ENCODE measurements at places on chromosomes 11 and 22. TPM values are rescaled to one million over a fixed set of nuclear protein-coding genes. Genes with fewer than 3 reads are reported as not detected.

The SCGB1A1 gene
- total RNA-seq = not detected

The AQP11 gene
- total RNA-seq = 2.6 TPM

The PATE2 gene
- not detected for total RNA-seq

The TMX2 gene
- total RNA-seq = 153 TPM

The TBC1D10A gene
- 10.1 TPM for total RNA-seq

The GNAZ gene
- 2.4 TPM for total RNA-seq

The ZNF214 gene
- total RNA-seq = 0.76 TPM

The GNG3 gene
- not detected for total RNA-seq

The ROBO4 gene
- total RNA-seq = not detected

The CDC42EP2 gene
- total RNA-seq = 13.8 TPM

The PRAME gene
- total RNA-seq = 108 TPM

The NRIP3 gene
- total RNA-seq = 0.96 TPM

The HORMAD2 gene
- total RNA-seq = not detected

The OR52A1 gene
- not detected for total RNA-seq

The PTPRJ gene
- total RNA-seq = 41.1 TPM

The C22orf15 gene
- total RNA-seq = not detected

The OR10D3 gene
- total RNA-seq = not detected

The APOA5 gene
- not detected for total RNA-seq

The MN1 gene
- 2.9 TPM for total RNA-seq

The RCOR2 gene
- 0.90 TPM for total RNA-seq

The CD151 gene
- 723 TPM for total RNA-seq

The C11orf21 gene
- total RNA-seq = not detected

The RFPL3 gene
- total RNA-seq = not detected

The NCAM1 gene
- not detected for total RNA-seq

The OR52H1 gene
- not detected for total RNA-seq

The MMP27 gene
- not detected for total RNA-seq

The ELF5 gene
- not detected for total RNA-seq

The CHRM4 gene
- 0.78 TPM for total RNA-seq

The ALDH3B2 gene
- total RNA-seq = not detected

The TMEM191C gene
- total RNA-seq = 1.2 TPM

The KLHL35 gene
- 0.51 TPM for total RNA-seq

The KCNE3 gene
- not detected for total RNA-seq

The RIMBP3C gene
- 0.27 TPM for total RNA-seq

The MFRP gene
- total RNA-seq = not detected
